ENCODE measurements at places on chromosomes 2 and 18.

- no peak for DNase-seq
- no peak overlapping the region for H3K27ac ChIP-seq
- peaks cover 20% of the 10 kb centered on the region for H3K36me3 ChIP-seq
These were observed 95.0 kb upstream of the ZFP36L2 start for GRCh38 chr2:43321446-43321845.

DNA sequence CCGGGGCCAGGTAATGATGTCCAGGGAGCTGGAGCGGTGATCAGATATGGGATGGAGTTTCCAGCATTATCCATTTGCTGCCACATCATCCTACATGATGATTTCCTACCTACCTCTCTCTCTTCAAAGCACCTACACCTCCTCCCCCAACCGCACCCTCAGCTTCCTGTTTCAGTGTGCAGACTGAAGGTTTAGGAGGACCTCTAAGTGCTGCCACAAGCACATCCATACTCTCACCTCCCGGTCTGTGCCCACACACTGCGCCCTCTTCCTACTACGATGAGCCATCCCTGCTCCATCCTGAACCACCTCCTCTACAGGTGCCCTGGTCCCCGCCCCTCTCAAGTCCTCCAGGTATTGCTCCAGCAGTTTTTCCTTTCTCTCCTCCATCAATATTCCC lies 123.7 kb downstream of the ALPK2 start:
- H3K36me3 ChIP-seq: no peaks in the 10 kb centered on the region
- H3K4me1 ChIP-seq: peaks cover 24% of the 10 kb centered on the region
- H3K27me3 ChIP-seq: no peaks in the 10 kb centered on the region

GRCh38 chr18:46641917-46642316 lies 15.1 kb downstream of the LOXHD1 start:
- no peak for DNase-seq
- no peak overlapping the region for H3K27ac ChIP-seq
- H3K4me1 ChIP-seq: no peaks in the 10 kb centered on the region

GRCh38 chr2:15378148-15378908 lies 182.8 kb downstream of the NBAS start:
- H3K27me3 ChIP-seq: no peaks in the 10 kb centered on the region
- H3K27ac ChIP-seq: no peak overlapping the region
- no peaks in the 10 kb centered on the region for H3K4me1 ChIP-seq
- H3K4me3 ChIP-seq: no peak overlapping the region
- DNase-seq: no peak

- H3K27ac ChIP-seq: no peak overlapping the region
- no peaks in the 10 kb centered on the region for H3K27me3 ChIP-seq
- no peak overlapping the region for H3K4me3 ChIP-seq
- H3K36me3 ChIP-seq: no peaks in the 10 kb centered on the region
- H3K4me1 ChIP-seq: no peaks in the 10 kb centered on the region
These were observed 122.9 kb downstream of the MTCL1 start for GRCh38 chr18:8828300-8828699.

- H3K36me3 ChIP-seq: no peaks in the 10 kb centered on the region
- no peaks in the 10 kb centered on the region for H3K27me3 ChIP-seq
- DNase-seq: no peak
- no peaks in the 10 kb centered on the region for H3K4me1 ChIP-seq
- H3K27ac ChIP-seq: no peak overlapping the region
These were observed 207.1 kb upstream of the KYNU start for GRCh38 chr2:142670362-142670761.

GRCh38 chr2:164335128-164335527 lies 286.2 kb downstream of the GRB14 start:
- H3K27ac ChIP-seq: no peak overlapping the region
- no peaks in the 10 kb centered on the region for H3K4me1 ChIP-seq
- no peak for DNase-seq
- no peaks in the 10 kb centered on the region for H3K36me3 ChIP-seq
- H3K27me3 ChIP-seq: no peaks in the 10 kb centered on the region

DNA sequence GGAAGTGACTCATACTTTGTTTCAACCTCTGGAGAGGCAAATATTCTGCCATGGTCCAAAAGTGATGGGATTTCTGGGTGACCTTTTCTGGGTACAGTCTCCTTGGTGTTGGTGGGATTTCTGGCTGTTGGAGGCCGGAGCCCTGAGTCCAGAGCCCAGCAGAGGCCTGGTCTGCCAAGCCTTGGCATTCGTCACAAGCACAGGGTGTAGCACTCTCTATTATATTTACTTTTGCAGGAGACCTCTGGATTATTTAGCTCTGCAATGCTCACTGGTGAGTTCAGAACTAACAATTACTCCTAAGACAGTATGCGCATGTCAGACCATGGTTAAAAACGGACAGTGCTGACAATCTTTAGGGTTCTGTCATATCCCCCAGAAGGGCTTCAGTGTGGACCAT lies 201.6 kb upstream of the TWIST2 start:
- H3K27me3 ChIP-seq: no peaks in the 10 kb centered on the region
- H3K36me3 ChIP-seq: no peaks in the 10 kb centered on the region
- DNase-seq: no peak
- no peak overlapping the region for H3K4me3 ChIP-seq
- no peaks in the 10 kb centered on the region for H3K4me1 ChIP-seq

- peaks cover 8% of the 10 kb centered on the region for H3K27me3 ChIP-seq
- H3K4me1 ChIP-seq: no peaks in the 10 kb centered on the region
- H3K27ac ChIP-seq: no peak overlapping the region
- H3K4me3 ChIP-seq: no peak overlapping the region
- DNase-seq: no peak
These were observed 26.5 kb downstream of the MDH1 start for GRCh38 chr2:63614983-63615945.

- no peaks in the 10 kb centered on the region for H3K4me1 ChIP-seq
- H3K27me3 ChIP-seq: peaks cover 3% of the 10 kb centered on the region
- H3K36me3 ChIP-seq: no peaks in the 10 kb centered on the region
These were observed 248.6 kb downstream of the SP3 start for GRCh38 chr2:173716458-173717052.

DNA sequence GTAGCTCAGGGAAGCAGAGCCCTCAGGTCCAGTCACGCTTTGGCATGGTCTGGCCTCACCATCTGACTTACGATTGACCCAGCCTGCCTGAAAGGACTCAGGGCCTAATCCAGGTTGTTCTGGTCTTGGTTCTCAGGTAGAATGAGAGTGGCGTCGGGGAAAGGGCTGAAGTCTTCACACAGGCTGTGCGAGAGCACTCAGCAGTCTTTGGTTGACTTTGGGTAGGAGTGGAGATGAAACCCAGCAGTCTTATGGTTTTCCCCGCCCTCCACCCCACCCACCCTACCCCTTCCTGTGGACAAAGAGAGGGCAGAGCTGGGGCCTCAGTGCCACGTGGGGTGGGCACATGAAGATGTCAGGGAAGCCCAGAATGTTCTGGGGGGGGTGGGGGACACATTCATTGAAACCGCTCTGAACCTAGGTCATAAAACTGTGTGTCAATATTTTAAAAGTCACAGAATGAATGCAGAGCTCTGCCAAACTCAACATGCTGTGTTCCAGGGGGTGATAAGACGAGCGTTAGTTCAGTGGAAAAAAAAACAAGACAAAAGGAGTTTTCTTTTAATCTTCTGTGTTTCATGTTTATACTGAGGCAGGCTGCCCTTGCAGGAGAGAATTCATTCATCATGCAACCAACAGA lies 58.6 kb upstream of the ALPP start:
- no peak overlapping the region for H3K4me3 ChIP-seq
- H3K36me3 ChIP-seq: no peaks in the 10 kb centered on the region
- H3K27ac ChIP-seq: peak overlapping the region; percentile 73
- no peak for DNase-seq
- peaks cover 88% of the 10 kb centered on the region for H3K4me1 ChIP-seq

- peak overlapping the region; percentile 76 for H3K27ac ChIP-seq
- H3K27me3 ChIP-seq: no peaks in the 10 kb centered on the region
- DNase-seq: no peak
- H3K36me3 ChIP-seq: no peaks in the 10 kb centered on the region
- H3K4me1 ChIP-seq: peaks cover 11% of the 10 kb centered on the region
These were observed 57.9 kb upstream of the EPAS1 start for GRCh38 chr2:46239175-46239846.

DNA sequence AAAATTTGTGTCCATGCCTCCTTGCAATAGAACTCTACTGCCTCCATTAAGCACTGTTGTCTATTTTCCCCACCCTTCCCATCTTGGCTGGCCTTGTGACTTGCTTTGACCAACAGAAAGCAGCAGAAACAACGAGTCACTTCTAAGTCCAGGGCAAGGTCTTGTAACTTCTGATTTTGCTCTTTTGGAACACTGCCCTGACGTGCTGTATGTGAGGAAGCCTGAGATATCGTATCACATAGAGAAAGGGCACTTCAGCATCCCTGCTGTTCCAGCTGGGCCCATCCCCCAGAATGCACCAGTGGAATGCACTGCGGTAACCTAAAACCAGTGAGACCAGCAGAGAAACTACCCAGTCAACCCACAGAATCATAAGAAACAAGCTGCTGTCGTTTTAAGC lies 28.1 kb downstream of the NCKAP1 start:
- no peaks in the 10 kb centered on the region for H3K27me3 ChIP-seq
- no peak for DNase-seq
- no peaks in the 10 kb centered on the region for H3K4me1 ChIP-seq
- H3K36me3 ChIP-seq: no peaks in the 10 kb centered on the region

- DNase-seq: no peak
- peaks cover 4% of the 10 kb centered on the region for H3K27me3 ChIP-seq
- no peak overlapping the region for H3K4me3 ChIP-seq
- H3K27ac ChIP-seq: no peak overlapping the region
These were observed 44.4 kb downstream of the TFPI start for GRCh38 chr2:187509667-187510417.

- H3K27me3 ChIP-seq: peaks cover 51% of the 10 kb centered on the region
- H3K4me3 ChIP-seq: no peak overlapping the region
- H3K4me1 ChIP-seq: no peaks in the 10 kb centered on the region
- no peak for DNase-seq
- H3K36me3 ChIP-seq: no peaks in the 10 kb centered on the region
These were observed 97.4 kb downstream of the TNS1 start for GRCh38 chr2:217905395-217905794.

DNA sequence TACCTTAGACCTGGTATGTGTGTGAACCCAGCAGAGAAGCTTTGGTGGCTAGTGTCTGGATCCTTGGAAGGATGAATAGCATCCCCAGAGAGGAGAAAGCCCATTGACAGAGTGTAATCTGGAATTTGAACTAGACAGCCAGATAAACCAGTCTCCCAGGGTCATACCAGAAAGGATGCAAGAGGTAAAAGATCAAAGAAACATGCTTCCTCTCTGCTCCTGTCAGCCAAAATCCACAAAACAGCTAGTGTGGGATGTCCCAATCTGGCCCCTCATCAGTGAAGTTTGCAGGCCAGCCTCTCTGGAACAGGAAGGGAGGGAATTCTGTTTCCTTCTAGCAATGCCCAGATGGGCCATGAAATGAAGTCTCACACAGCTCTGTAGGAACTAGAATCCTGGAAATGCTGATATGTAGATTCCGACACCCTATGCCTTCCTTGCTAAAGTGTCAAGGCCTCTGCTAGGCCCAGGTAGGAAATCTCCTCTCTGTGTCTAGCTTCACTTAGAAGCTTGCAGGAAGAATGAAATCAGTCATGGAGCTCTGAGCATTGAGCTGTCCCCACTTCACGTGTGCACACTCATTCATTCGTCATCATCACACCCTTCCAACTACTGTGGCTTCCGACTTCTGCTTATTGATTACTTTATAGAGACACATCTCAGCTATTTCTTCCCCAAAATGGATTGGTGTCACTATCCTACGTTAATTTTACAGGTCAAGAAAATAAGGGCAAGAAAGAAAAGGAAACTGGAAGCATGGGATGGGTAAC lies 38.0 kb downstream of the EVA1A start:
- peaks cover 16% of the 10 kb centered on the region for H3K27me3 ChIP-seq
- DNase-seq: no peak
- H3K36me3 ChIP-seq: no peaks in the 10 kb centered on the region
- H3K4me1 ChIP-seq: no peaks in the 10 kb centered on the region

DNA sequence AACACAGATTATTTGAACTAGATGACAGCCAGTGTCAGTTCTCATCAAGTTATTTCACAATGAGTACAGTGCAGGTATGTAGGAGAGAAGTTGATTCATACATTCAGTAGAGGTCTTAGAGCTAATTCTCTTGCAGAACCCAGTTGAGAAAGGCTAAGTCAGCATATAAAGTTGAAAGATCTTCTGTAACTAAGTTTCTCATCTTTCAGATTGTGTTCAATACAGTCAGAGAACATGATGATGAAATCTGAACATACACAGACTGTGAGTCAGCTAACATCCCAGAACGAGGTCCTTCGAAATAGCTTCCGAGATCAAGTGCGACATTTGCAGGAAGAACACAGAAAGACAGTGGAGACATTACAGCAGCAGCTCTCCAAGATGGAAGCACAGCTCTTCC lies 41.9 kb upstream of the LIMS1 start:
- H3K27me3 ChIP-seq: no peaks in the 10 kb centered on the region
- no peaks in the 10 kb centered on the region for H3K4me1 ChIP-seq
- peaks cover 58% of the 10 kb centered on the region for H3K36me3 ChIP-seq
- DNase-seq: no peak

GRCh38 chr2:231640241-231640640 lies 47.6 kb downstream of the TEX44 start:
- H3K27ac ChIP-seq: no peak overlapping the region
- no peak for DNase-seq
- peaks cover 14% of the 10 kb centered on the region for H3K4me1 ChIP-seq
- peaks cover 14% of the 10 kb centered on the region for H3K27me3 ChIP-seq

DNA sequence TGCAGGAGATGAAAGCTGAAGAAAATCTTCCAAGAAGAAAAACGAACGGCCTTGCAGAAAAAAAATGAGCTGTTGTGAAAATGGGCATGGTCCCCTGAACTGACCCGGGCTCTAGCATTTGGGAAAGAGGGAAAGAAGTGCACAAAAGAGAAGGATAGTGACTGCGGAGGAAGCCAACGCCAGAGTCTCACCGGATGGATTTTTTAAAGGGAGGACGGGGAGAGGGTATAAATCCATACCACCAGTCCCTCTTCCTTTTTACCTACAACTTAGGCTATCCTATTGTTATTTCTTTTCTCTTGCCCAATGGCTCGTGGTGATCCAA lies 601 bp downstream of the WDR35 start:
- H3K4me1 ChIP-seq: peaks cover 16% of the 10 kb centered on the region
- no peak for DNase-seq
- H3K27me3 ChIP-seq: no peaks in the 10 kb centered on the region
- peak overlapping the region; percentile 83 for H3K4me3 ChIP-seq
- H3K36me3 ChIP-seq: no peaks in the 10 kb centered on the region
- H3K27ac ChIP-seq: peak overlapping the region; percentile 64
